ENCODE measurements at places on chromosomes 7 and 10.
A peak's percentile ranks its signal among the peaks of the same experiment; 100 is the strongest.

DNA sequence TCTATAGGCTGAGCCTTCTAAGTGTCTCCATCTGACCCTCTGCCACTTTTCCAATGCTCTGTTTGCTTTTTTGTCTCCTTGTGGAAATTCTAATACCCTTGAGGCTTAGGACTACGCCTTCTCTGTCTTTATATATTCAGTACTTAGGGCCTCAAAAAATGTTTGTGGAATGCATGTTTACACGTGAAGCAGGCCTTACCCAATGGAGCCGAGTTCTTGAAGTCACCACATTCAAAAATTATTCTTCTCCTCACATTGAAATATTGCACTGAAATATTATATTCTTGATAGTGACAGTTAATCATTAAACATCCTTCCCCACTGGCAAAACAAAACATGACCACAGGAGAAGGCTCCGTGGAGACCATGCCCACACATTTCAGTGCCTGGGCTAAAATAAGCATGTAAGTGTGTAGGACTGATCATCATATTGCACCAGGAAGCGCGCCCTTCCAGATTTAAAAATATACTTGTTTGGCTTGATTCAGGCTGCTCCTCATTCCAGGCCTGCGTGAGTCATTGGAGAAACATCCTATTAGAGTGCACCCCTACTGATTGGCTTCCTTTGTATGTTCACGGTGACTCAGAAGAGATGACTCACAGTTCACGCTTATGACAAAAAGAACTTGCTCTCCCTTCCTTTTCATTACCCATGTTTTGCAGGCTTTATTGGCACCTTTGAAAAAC, 307.4 kb upstream of the AOAH start:
- peak; percentile 21 for DNase-seq

GRCh38 chr10:112519133-112519761, 72.2 kb downstream of the VTI1A start:
- no peak for DNase-seq

GRCh38 chr7:17668122-17668521, 272.2 kb downstream of the SNX13 start:
- DNase-seq = no peak

GRCh38 chr10:126063353-126063791, 167.0 kb downstream of the FANK1 start:
- no peak for DNase-seq

DNA sequence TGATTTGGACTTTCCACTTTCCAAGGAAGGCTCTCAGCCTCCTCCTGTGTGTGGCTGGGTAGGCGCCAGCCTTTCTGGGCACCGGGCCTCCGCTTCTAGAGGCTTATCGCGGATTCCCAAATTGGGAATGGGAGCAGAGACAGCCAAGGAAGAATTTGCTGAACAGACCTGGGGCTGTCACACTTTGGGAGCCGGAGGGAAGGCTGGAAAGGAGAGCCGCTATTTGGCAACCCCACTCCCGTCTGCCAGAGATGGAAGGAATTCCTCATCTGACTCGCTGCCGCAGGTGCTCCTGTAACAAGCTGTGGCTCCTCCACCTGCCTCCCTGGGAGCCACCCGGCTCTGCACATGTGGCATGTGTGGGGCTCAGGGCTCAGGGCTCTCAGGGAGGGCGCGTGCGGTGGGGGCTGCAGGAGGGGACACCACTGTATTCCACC, 50.8 kb upstream of the ECHDC3 start:
- no peak for DNase-seq

DNA sequence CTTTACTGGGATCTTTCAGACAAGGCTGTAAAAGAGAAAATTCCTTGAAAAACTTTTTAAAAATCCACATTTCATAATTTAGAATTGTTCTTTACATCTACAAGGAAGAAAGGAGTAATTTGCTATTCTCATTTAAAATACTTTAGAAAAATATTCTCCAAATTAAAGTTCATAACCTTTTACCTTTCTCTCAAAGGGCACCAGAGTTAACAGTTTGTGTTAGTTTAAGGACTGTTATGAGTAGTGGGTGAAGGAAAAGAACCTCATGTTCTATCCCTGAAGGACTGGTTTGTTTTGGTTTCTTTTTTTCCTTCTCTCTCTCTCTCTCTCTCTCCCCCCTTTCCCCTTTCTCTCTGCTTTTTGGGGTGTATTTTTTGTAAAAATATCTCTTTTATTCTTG, 4.1 kb downstream of the AGMO start:
- DNase-seq = no peak

All from NCI-H2107 (cell line).